ENCODE measurements at places on chromosomes 13 and 19.
A peak's percentile ranks its signal among the peaks of the same experiment; 100 is the strongest.

GRCh38 chr19:8367327-8368001 is 3.5 kb downstream of the ANGPTL4 start:
- peak; percentile 89 for DNase-seq

DNA sequence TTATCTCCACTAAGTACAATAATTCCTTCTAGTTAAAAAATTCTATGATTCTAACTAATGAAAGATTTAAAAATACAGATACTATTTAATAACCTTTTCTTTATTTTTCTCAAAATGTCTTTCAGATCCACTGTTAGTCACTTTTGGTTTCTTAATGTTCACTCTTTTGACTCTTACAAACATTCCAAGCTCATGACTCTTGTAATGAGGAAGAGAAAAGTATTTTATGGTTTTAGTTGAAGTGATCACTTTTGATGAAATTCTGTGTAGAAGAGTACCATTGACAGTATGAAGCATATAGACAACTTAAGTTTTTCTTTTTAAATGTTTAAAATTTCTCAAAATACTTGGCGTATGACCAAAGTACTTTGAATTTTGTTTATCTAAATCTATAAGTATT is 27.8 kb downstream of the COG3 start:
- DNase-seq = peak; percentile 14

GRCh38 chr19:49271080-49271753 is 53.8 kb downstream of the SLC6A16 start:
- no peak for DNase-seq

- no peak for DNase-seq
These were observed 1303.4 kb downstream of the PCDH9 start for GRCh38 chr13:65926750-65927171.

- no peak for DNase-seq
These were observed 9.4 kb downstream of the ANGPTL8 start for GRCh38 chr19:11248852-11249251.

- no peak for DNase-seq
These were observed 44.9 kb downstream of the LYL1 start for GRCh38 chr19:13057744-13058143.

- no peak for DNase-seq
These were observed 43.9 kb upstream of the FRY start for GRCh38 chr13:31987535-31988170.

- DNase-seq = no peak
These were observed 29.6 kb upstream of the CEACAM21 start for GRCh38 chr19:41546386-41546789.

DNA sequence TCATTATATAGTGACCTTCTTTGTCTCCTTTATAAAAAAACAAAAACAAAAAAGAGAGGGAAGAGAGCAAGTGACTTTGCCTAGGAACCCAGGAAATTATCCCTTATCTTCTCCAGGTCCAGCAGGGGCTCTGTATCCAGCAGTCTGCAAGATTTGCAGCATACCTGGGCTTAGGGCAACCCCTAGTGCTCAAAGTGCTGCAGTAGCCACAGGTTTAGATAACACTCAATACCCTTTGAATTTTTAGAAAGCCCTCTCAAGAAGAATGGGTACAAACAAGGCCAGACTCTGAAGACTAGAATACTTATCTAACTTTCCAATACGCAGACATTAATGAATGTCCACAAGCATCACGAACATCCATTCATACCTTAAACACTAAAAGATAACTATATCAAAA is 43.2 kb downstream of the CCNA1 start:
- DNase-seq = no peak

GRCh38 chr19:2633693-2634075 is 68.8 kb downstream of the GNG7 start:
- DNase-seq = no peak

DNA sequence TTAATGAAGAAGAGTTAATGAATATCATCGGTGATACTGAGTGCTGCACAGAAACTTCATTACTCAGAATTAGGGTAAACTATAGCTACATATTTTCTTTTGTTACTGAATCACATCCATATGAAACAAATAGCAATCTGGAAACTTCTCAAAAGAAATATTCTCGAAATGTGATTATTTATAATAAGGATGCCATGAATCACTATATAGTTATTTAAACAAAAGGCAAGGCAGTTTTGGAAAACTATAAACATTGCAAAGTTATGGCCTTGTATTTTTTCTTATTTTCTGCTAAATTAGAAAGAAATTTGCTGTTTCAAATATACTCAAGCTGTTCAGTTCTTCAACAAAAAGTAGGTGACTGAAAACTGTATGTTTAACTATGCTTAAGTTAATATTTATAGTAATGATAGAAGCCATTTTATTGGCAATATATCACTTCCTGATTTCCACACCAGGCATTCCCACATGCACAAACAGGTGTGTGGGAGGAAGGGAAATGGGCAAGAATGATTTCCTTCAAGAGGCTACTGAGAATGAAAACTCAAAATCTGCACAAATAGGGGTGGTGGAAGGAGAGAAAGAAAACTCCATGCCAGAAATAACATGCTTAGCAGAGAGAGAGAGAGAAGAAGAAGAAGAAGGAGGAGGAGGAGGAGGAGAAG is 74.5 kb upstream of the FRY start:
- no peak for DNase-seq

DNA sequence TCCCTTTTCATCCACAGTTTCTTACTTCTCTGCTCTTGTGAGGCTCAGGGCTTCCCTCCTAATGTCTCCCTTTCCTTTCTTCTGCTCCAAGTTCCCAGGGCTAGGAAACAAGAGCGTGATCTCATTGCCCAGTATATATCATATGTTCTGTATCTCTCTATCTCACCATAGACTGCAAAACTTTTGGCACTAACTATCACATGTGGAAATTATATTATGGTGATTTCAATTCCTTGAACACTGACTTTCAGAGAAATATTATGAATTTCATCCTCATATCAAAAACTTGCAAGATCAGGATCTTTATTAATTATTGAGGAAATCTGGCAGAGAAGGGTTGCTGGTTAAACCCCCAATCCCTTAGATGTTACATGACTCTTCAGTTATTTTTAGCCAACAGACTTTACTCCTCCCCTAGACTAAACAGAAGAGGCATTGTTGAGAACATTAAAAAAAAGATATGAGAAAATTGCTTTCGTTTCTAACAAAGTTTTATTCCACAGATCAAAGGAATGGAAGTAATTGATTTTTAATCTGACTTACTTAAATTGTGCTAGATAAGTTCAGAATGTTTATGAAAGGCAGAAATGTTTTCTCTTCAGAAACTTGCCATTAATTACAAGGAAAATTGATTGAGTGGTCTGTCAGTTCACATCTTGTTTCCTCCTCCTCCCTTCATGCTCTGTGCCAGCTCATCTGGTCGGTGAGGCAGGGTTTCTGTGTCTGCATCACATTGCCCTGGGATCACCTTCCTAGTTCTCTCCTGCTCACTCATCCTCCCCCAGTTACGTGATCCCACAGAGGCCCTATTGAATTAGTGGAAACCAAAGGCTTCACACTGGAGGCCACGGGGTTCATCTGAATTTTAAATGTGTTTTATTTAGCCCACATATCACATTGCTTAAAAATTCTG is 378.5 kb downstream of the LMO7 start:
- peak; percentile 6 for DNase-seq

- DNase-seq = no peak
These were observed 63.7 kb upstream of the WDFY2 start for GRCh38 chr13:51520524-51520923.

- no peak for DNase-seq
These were observed 45.2 kb upstream of the HMGB1 start for GRCh38 chr13:30510811-30511371.

- peak; percentile 57 for DNase-seq
These were observed 28.2 kb upstream of the PSG7 start for GRCh38 chr19:42965176-42965575.

GRCh38 chr13:72932250-72932649 is 126.6 kb upstream of the KLF5 start:
- DNase-seq = no peak

- DNase-seq = peak; percentile 20
These were observed 5.2 kb upstream of the MLNR start for GRCh38 chr13:49214917-49215376.

DNA sequence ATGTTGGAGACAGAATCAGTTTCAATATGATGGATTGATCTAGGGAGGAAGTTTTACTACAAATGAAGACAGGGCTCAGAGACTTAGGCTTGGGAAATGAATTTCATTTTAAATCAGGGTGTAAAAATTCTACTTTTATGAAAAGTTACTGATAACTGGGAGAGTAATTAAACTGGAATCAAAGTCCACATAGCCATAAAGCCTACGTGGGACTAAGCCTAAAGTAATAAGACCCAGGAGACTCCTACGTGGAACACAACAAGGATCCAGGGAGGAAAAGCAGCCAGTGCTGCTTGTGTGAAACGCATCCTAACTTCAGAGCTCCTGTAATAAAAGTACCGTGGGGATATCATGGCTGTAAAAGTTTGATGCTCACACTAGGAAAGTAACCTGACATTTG is 152.0 kb upstream of the MYO16 start:
- no peak for DNase-seq

DNA sequence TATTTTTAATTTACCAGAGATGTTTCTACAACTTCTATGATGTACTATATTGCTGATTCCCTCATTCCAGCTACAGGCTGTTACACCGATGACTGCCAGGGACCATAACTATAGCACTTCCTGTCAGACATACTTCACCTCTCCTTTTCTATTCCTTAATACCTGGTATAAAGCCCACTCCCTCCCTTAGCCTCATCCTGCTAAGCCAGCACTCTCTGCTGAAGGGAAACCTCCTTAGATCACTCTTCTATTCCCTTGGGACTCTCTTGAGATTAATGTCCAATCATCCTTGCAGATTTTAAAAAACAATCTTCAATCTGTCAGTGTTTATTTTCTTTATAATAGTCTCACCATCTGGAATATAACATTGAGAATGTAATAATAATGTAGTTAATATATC is 127.9 kb downstream of the DIAPH3 start:
- no peak for DNase-seq

DNA sequence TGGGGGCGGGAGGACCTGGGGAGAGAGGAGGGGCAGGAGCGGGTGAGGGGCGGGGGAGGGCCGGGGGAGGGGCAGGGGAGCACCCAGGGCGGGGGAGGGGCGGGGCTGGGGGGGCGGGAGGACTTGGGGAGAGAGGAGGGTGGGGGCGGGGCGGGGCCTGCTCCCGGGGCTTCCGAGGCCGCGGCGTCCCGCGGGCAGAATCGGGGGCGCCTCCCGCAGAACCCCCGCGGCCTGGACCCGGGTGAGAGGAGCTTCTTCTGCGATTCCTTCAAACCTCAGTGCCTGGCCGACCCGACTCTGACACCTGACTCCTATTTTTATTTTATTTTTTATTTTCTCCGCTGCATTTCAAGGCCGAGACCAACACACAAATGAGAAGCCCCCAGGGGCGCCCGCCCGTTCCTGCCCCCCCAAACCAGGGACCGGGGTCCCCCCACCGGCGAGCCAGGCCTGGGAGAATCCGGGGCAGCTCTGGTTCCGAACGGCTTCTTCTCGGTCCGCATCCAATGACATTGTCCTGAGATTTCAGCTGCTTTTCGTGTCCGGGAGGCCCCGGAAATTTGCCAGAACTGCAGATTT is 470 bp upstream of the GRTP1 start:
- DNase-seq = peak; percentile 31

- DNase-seq = no peak
These were observed 2.8 kb upstream of the SLC7A1 start for GRCh38 chr13:29598321-29598720.

GRCh38 chr13:40564342-40565001 is 102.0 kb downstream of the FOXO1 start:
- no peak for DNase-seq

DNA sequence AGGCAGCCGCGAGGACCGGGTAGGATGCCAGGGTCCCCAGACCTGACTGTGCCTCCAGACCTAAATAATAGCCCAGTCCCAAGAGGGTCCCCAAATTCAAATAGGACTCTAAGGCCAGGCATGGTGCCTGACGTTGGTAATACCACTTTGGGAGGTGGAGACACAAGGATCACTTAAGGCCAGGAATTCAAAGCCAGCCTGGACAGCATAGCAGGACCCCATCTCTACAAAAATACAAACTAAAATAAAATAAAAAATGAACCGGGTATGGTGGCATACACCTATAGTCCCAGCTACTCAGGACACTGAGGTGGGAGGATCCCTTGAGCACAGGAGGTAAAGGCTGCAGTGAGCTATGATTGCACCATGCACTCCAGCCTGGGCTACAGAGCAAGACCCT is 5.4 kb upstream of the APLP1 start:
- DNase-seq = no peak

DNA sequence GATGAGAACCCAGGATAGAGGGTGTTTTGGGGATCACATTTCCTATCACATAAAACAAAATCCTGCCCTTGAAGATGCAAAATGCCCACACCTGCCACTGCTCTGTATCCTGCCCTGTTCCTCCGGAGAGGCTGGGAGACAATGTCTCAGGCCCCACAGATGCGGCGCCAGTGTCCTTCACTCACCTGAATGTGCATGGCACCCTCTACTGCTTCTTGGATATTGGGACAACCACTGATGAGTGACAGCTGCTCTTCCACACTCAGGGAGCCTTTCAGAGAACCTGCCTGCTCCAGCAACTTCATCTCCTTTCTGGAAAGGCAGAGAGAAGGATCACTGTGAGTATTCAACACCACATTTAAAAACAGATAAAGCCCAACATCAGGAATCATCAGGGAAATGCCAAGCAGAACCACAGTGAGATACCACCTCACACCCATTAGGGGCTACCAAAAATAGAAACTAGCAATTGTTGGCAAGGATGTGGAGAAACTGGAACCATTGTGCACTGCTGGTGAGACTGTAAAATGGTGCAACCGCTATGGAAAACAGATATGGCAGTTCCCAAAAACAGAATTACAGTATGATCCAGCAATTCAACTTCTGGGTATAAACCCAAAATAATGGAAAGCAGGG is 36.4 kb downstream of the CRYL1 start:
- no peak for DNase-seq

DNA sequence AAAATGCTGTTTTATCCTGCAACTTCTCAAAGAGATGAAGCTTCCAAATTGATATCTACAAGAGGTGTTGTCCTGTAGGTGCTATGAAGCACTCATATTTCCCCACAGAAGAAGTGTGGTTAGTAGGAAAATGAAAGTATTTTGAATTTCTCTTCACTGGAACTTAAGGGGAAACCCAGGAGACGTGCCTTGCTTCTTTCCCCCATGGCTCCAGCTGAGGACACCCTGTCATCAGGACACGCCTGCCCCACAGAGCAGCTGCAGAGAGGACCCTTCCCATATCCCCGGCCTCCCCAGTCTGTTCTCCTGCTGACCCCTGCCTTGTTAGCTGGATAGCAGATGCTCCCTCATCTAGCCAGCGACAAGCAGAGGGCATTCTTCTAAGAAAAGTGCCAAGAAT is 371.3 kb downstream of the COG6 start:
- DNase-seq = no peak

- DNase-seq = no peak
These were observed 160.1 kb downstream of the SPRY2 start for GRCh38 chr13:80180740-80181355.

GRCh38 chr13:37319031-37319443 is 213.6 kb upstream of the CSNK1A1L start:
- DNase-seq = peak; percentile 3

Measured in AG08395 (cell line).